ENCODE measurements at places on chromosomes 2 and 18. TPM values are rescaled to one million over a fixed set of nuclear protein-coding genes. Genes with fewer than 3 reads are reported as not detected.

DNA sequence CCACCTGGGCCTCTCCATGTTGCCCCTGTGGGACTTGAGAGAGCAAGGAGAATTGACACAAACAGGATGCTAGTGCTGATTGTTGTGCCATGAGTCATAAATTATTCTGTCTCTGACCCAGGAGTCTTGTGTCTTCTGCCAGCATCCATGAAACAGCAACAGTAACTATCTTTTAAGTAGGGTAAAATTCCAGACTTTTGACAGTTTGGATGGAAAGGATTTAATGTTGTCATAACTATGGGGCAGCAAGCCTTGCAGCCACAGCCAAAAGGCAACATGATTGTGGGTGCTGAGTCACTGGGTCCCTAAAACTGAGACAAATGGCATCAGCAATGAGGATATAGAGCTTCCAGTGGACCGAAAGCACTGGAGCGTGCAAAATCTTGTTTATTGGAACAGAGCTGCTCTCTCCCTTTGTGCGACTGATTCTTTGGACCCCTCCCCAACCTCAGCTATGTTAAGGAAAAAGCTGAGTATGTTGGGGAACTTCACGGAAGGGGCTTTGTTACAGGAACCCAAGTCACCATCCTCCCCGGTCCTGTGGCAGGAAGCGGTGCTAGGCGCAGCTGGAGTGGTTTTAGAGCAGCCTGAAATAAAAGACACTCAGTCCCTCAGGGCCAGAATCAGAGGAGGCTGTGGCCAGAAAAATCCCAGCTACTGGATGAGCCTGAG lies 9.6 kb upstream of the ITPRIPL1 start:
- DNase-seq: no peak

DNA sequence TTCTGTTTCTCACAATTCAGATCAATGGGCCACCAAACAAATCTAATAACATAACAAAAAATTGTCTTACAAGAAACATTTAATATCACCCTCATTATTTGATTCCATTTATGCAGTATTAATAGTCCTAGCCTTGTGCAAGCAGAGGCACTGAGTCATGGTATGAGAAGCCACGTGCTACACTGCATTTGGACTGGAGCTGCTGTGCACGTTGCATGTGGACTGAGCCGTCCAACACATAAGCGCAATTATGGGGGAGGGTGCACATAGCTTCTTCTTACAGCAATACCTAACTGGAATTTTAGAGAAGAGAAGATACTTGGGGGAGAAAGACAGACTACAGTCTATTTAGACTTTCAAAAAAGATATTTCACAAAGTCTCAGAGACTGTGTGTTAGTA lies 329.6 kb upstream of the ID2 start:
- DNase-seq: no peak

GRCh38 chr2:222919841-222920526 lies 59.1 kb downstream of the ACSL3 start:
- DNase-seq: no peak

- no peak for DNase-seq
Observed at GRCh38 chr2:70692256-70692655, 75.7 kb downstream of the ADD2 start.

- DNase-seq: no peak
Observed at GRCh38 chr2:158967114-158967730, 1.2 kb upstream of the TANC1 start.

GRCh38 chr18:29321561-29321960 lies 1144.6 kb upstream of the CDH2 start:
- no peak for DNase-seq

TACR1 gene
- total RNA-seq: 0.23 TPM

DNA sequence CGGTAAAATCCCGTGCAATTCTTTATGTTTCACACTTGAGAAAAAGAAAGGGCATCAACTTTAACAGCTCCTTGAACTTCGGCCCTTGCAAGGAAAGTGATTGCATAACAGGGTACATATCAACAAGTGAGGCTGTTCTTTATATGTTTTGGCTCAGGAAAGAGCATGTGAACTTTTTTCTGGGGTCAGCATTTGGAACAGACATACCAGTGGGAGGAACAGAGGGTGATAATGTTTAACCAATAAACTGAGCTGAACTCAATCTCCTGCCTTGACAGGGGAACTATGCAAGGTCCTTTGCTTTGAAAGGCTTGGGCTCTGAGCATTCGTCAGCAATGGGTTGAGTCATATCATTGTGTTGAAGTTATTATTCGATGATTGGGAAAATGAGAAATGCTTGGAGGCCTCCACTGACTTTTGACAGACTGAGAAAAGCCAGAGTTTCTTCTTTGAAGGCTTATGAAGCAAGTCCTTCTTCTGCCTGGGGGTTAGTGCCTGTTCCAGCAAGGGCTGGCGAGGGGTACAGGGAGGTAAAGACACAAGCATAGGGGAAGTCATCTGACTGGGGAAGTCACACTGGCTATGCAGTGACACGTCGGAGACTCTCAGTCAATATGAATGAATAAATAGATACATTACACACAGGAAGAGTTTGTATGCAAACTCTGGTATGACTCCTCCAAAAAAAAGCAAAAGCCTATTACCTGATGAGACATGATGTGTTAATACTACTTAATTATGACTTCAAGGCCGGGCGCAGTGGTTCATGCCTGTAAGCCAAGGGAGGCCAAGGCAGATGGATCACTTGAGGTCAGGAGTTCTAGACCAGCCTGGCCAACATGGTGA lies 57.2 kb downstream of the CYB5A start:
- DNase-seq: no peak

- no peak for DNase-seq
Observed at GRCh38 chr2:232389327-232389726, 10.8 kb downstream of the ALPP start.

GRCh38 chr2:85854166-85854509 lies 34.7 kb downstream of the ST3GAL5 start:
- no peak for DNase-seq
